ENCODE measurements at places on chromosomes 1 and 21. TPM values are rescaled to one million over a fixed set of nuclear protein-coding genes. Genes with fewer than 3 reads are reported as not detected.

Gene S100A7A
- not detected for total RNA-seq

Gene LCA5L
- 0.07 TPM for total RNA-seq

Gene MX2
- total RNA-seq, result 16.9 TPM

Gene SLC45A3
- 13.7 TPM for total RNA-seq

Gene PLD5
- not detected for total RNA-seq

Gene TEX50
- total RNA-seq, result not detected

Gene PRMT2
- 85.1 TPM for total RNA-seq

Gene ANXA9
- total RNA-seq, result not detected

Gene DNAJC28
- 0.64 TPM for total RNA-seq

Gene KLHDC9
- total RNA-seq, result 1.1 TPM

Gene TTC34
- 0.13 TPM for total RNA-seq

Gene UBASH3A
- not detected for total RNA-seq

Gene GSTM4
- total RNA-seq, result 6.2 TPM

Gene IGSF5
- 0.13 TPM for total RNA-seq

Gene SZT2
- 12.2 TPM for total RNA-seq

Gene PRELP
- not detected for total RNA-seq

Gene F13B
- total RNA-seq, result not detected

Gene CD48
- total RNA-seq, result not detected

Gene CORT
- 0.13 TPM for total RNA-seq

Gene KRTAP7-1
- not detected for total RNA-seq

Gene AXDND1
- not detected for total RNA-seq

Gene OLFML2B
- 0.20 TPM for total RNA-seq

Gene PRAMEF11
- total RNA-seq, result not detected

Gene LCE1E
- not detected for total RNA-seq

Gene SYPL2
- total RNA-seq, result 0.05 TPM

Gene SPRR4
- not detected for total RNA-seq

Gene TARBP1
- 10.9 TPM for total RNA-seq

Data from mammary microvascular endothelial cell (primary cell).